ENCODE measurements at places on chromosomes 1 and 21.

DNA sequence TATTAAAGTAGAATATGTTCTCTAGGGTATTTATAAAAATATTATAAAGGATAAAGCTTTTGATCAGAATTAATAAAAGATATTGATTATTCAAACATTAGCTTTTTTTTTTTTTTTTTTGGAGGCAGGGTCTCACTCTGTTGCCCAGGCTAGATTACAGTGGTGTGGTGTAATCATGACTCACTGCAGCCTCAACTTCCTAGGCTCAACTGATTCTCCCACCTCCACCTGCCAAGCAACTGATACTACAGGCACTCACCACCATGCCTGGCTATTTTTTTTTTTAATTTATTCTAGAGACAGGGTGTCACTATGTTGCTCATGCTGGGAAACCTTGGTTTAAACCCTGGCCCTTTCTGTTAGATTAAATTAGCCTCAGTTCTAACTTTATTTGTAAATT, 188.3 kb downstream of the CLEC20A start:
- H3K27ac ChIP-seq, result no peak overlapping the region
- H3K36me3 ChIP-seq, result no peaks in the 10 kb centered on the region
- H3K27me3 ChIP-seq, result no peaks in the 10 kb centered on the region

DNA sequence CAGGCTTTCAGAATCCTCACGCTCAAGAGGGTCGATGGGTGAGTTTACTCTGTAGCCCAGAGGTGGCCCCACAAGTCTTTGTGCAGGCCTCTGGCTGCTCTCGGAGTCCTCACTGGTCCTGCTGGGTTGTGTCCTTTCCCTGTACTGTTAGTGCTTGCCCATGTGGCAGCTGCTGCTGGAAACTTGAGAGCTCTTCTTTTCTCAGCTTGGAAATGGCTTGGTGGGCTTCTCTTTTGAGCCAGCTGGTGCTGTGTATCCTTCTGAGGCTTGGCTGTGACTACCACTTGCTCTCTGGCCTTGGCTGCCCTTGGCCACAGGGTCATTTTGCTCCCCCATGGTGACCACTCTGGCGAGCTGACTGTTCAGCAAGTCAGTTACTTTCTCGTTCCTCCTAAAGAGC, 82.2 kb upstream of the LMO4 start:
- H3K36me3 ChIP-seq, result no peaks in the 10 kb centered on the region
- H3K4me3 ChIP-seq, result no peak overlapping the region
- no peaks in the 10 kb centered on the region for H3K4me1 ChIP-seq

GRCh38 chr21:38067086-38067739, 151.0 kb upstream of the KCNJ6 start:
- DNase-seq, result no peak
- no peaks in the 10 kb centered on the region for H3K4me1 ChIP-seq
- no peak overlapping the region for H3K27ac ChIP-seq
- peaks cover 1% of the 10 kb centered on the region for H3K27me3 ChIP-seq

- H3K36me3 ChIP-seq, result no peaks in the 10 kb centered on the region
- no peak for DNase-seq
- no peak overlapping the region for H3K4me3 ChIP-seq
- H3K4me1 ChIP-seq, result no peaks in the 10 kb centered on the region
- no peak overlapping the region for H3K27ac ChIP-seq
- H3K27me3 ChIP-seq, result no peaks in the 10 kb centered on the region
Observed at GRCh38 chr21:14482165-14482564, 64.0 kb downstream of the SAMSN1 start.

GRCh38 chr1:6396998-6397397, 3.4 kb upstream of the ACOT7 start:
- DNase-seq, result no peak
- H3K27me3 ChIP-seq, result peaks cover 16% of the 10 kb centered on the region
- H3K4me1 ChIP-seq, result peaks cover 12% of the 10 kb centered on the region
- H3K36me3 ChIP-seq, result no peaks in the 10 kb centered on the region
- H3K27ac ChIP-seq, result no peak overlapping the region
- H3K4me3 ChIP-seq, result no peak overlapping the region

DNA sequence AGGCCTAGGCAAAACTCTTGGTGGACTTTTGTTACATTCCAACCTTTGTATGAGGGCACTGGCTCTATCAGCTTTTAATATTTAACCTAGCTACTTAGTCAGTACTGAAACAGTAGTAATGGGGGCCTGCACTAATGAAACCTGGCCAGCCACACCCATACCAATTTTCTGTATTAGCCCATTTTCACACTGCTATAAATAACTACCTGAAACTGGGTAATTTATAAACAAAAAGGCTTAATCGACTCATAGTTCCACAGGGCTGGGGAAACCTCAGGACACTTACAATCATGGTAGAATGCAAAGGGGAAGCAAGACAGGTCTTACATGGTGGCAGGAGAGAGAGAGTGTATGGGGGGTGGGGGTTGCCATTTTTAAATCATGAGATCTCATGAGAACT, 245.7 kb upstream of the RGS18 start:
- DNase-seq, result no peak
- no peak overlapping the region for H3K27ac ChIP-seq
- no peaks in the 10 kb centered on the region for H3K4me1 ChIP-seq
- H3K4me3 ChIP-seq, result no peak overlapping the region
- no peaks in the 10 kb centered on the region for H3K27me3 ChIP-seq

DNA sequence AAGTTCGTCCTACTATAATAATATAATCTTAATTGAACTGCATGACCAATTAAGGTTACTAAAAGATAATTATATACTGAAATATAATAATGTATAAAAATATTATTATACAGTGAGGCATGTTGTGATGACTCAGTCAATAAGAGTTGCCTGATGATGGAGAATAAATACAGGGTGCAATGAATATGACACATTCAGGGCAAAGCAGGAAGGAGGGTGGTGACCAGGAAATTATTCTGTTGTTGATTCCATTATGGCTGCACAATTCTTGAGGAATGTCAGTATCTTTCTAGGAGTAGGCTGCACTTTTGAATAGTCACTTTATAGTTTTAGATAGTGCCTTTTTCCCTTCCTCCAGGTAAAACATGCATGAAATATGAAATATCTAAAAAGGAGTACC, 46.4 kb upstream of the RGS21 start:
- no peaks in the 10 kb centered on the region for H3K27me3 ChIP-seq
- no peak overlapping the region for H3K4me3 ChIP-seq
- no peak for DNase-seq
- no peaks in the 10 kb centered on the region for H3K4me1 ChIP-seq

- DNase-seq, result no peak
- H3K4me3 ChIP-seq, result no peak overlapping the region
- peaks cover 8% of the 10 kb centered on the region for H3K4me1 ChIP-seq
- no peaks in the 10 kb centered on the region for H3K36me3 ChIP-seq
Observed at GRCh38 chr21:37001441-37001840, 5.1 kb upstream of the RIPPLY3 start.

Measured in tibial artery (tissue), 4 donors.